ENCODE measurements at places on chromosomes 13 and 19. TPM values are rescaled to one million over a fixed set of nuclear protein-coding genes. Genes with fewer than 3 reads are reported as not detected.
A peak's percentile ranks its signal among the peaks of the same experiment; 100 is the strongest.

- DNase-seq = no peak
- H3K4me1 ChIP-seq = no peaks in the 10 kb centered on the region
- H3K4me3 ChIP-seq = no peak overlapping the region
- H3K36me3 ChIP-seq = no peaks in the 10 kb centered on the region
- no peaks in the 10 kb centered on the region for H3K27me3 ChIP-seq
- no peak overlapping the region for H3K27ac ChIP-seq
Observed at GRCh38 chr19:34692549-34692948, 15.1 kb downstream of the ZNF302 start.

DNA sequence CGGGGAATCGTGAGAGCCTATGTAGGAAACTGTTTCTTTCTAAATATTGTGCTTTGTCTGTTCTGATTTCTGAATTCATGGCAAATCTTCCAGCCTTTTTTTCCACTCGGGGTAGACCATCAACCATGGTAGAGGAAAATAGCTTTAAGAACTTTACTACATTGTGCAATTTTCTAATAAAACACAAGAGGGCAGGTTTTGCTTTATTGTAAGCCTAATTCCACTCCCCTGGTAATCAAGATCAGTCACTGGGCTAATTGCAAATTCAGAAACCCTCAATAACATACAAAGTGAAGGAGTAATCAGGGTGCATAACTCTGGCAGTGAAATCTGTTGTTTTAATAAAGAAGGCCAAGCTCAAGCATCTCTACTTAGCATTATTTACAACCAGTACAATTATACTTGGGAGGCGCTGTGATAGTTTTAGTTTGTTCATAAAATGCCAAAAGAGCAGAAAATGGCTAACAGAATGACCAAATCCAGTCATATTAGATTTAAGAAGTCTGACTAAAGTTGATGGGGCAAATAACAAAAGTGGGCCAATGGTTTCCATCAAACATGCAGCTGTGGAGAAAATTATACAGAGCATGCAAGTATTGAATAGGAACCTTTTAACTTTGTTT is 43.8 kb downstream of the DCT start:
- no peak for DNase-seq
- no peak overlapping the region for H3K27ac ChIP-seq
- H3K36me3 ChIP-seq = no peaks in the 10 kb centered on the region
- no peaks in the 10 kb centered on the region for H3K4me1 ChIP-seq
- no peaks in the 10 kb centered on the region for H3K27me3 ChIP-seq

- peak; percentile 62 for DNase-seq
- H3K4me1 ChIP-seq = peaks cover 68% of the 10 kb centered on the region
- H3K36me3 ChIP-seq = no peaks in the 10 kb centered on the region
- H3K4me3 ChIP-seq = peak overlapping the region; percentile 43
Observed at GRCh38 chr13:98563071-98563470, 13.8 kb downstream of the STK24 start.

DNA sequence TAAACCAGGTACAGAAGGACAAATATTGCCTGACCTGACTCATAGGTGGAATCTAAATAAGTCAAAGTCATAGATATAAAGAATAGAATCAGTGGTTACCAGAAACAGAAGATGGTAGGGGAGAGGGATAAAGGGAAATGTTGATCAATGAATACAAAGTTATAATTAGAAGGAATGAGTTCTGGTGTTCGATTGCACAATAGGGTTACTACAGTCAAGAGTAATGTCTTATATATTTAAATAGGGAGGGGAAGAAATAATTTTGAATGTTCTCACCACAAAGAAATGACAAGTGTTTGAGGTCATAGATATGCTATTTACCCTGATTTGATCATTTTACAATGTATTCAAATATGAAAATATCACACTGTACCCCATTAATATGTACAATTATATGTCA is 1541.2 kb downstream of the SLITRK1 start:
- no peak for DNase-seq
- no peaks in the 10 kb centered on the region for H3K27me3 ChIP-seq
- no peak overlapping the region for H3K27ac ChIP-seq
- H3K4me3 ChIP-seq = no peak overlapping the region

DNA sequence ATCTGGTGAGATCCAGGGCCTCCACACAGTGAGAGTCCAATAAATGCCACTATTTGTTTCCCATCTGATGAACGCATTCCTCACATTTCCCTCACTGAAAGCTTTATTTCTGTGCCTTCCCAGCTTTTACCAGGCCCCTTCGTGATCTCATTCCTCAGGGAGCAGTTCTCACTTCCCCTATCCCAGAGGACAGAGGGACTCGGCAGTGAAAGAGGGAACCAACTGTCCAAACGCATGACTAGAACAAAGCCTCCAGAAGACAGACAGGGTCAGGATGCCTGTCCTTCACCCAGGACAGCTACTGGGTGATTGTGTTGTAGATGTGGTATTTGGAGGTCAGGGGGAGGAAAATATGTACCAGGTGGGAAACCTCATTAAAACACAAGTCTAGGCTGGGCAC is 2.0 kb upstream of the ZBTB45 start:
- H3K4me3 ChIP-seq = no peak overlapping the region
- DNase-seq = no peak
- H3K27ac ChIP-seq = no peak overlapping the region
- H3K4me1 ChIP-seq = peaks cover 20% of the 10 kb centered on the region
- no peaks in the 10 kb centered on the region for H3K36me3 ChIP-seq
- no peaks in the 10 kb centered on the region for H3K27me3 ChIP-seq

DNA sequence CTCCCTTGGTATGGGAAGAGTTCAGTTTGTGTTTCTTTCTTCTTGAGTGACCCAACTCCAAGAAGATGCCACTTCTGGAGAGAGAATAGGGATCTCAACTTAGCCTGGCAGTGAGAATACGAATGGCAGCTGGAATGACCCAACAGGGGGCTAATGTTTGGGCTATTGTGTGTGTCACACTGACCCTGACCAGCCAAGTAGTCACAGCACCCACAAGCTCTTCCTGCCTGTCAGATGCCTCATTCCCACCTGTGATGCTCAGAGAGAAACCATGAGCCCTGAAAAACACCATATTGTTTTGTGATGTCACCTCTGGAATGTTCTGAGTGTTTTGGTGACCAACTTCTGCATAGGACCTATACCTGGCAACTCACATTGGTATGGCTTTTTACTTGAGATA is at the start of gene CBY2:
Gene CBY2, plus strand, starts transcription at position 233 of the 400 bp plus-strand sequence. Its CDS starts 71 bp downstream, at position 304.
- no peak within 1 kb of the TSS for H3K4me3 ChIP-seq
- H3K36me3 ChIP-seq = no peaks in the 10 kb centered on the region
- no peaks in the 10 kb centered on the region for H3K27me3 ChIP-seq
- DNase-seq = no peak
- H3K4me1 ChIP-seq = no peaks in the 10 kb centered on the region
- no peak within 1 kb of the TSS for H3K27ac ChIP-seq

GRCh38 chr13:106599875-106600797 is 32.2 kb upstream of the ARGLU1 start:
- no peak overlapping the region for H3K27ac ChIP-seq
- H3K4me3 ChIP-seq = no peak overlapping the region
- no peaks in the 10 kb centered on the region for H3K4me1 ChIP-seq
- H3K27me3 ChIP-seq = no peaks in the 10 kb centered on the region
- no peaks in the 10 kb centered on the region for H3K36me3 ChIP-seq

DNA sequence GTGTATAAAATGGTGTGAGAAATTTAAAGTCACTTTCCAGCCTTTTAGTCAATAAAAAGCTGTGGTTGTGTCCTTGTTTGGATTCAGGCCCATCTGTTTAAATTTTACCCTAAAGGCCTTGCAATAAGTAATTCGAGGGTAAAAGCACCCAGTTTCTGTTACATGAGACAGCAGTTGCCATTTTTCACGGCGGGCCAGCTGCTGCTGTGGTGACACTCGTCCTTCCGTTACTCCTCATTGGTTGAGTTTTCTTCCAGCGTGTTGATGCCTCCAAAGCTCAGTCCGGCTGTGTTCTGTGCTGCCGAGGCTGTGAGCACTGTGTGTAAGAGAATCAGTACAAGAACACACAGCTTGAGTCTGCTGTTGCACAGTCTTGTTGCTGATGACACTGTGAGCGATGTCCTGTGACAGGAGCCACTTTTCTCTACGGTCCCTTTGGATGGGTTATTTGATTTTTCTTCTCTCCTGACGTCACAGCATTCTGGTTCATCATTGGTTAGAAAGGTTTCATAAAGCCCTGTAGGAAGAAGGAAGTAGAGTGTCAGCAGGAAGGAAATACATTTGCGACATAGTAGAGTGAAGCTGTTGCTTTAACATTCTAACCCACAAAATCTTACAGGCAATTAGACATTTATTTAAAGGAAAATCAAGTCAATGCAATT is 602.5 kb upstream of the ARGLU1 start:
- no peaks in the 10 kb centered on the region for H3K36me3 ChIP-seq
- no peak for DNase-seq
- H3K4me1 ChIP-seq = no peaks in the 10 kb centered on the region
- H3K27ac ChIP-seq = no peak overlapping the region

GRCh38 chr19:4521170-4521887 is 3.0 kb upstream of the PLIN4 start:
- no peaks in the 10 kb centered on the region for H3K4me1 ChIP-seq
- DNase-seq = no peak
- H3K27ac ChIP-seq = no peak overlapping the region
- no peaks in the 10 kb centered on the region for H3K36me3 ChIP-seq
- H3K27me3 ChIP-seq = no peaks in the 10 kb centered on the region

GRCh38 chr19:41882568-41883462 is at the start of gene ARHGEF1:
Gene ARHGEF1 (plus strand): TSS chr19:41883184. CDS start chr19:41888083, 4,899 bp downstream.
- peak within 1 kb of the TSS; percentile 90 for H3K27ac ChIP-seq
- DNase-seq = peak; percentile 74
- peaks cover 62% of the 10 kb centered on the region for H3K4me1 ChIP-seq

DNA sequence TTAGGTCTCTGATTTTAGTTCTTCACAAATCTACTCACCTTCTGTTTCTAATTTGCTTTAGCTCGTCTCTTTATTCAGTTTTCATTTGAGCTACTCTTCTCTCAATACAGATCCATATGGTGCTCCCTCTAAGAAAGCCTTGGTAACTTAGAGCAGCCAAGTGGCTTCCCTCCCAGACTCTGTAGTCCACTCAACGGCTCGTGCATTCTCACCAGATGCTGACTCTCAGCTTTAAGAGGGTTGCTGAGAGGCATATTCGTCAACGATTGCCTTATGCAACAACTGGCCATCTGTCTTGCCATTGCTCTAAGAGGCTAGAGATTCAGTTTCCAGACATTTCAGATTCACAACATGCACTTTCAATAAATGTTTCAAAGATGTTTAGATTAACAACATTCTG is 785.8 kb upstream of the SLC10A2 start:
- H3K27me3 ChIP-seq = no peaks in the 10 kb centered on the region
- no peak for DNase-seq
- no peaks in the 10 kb centered on the region for H3K36me3 ChIP-seq

DNA sequence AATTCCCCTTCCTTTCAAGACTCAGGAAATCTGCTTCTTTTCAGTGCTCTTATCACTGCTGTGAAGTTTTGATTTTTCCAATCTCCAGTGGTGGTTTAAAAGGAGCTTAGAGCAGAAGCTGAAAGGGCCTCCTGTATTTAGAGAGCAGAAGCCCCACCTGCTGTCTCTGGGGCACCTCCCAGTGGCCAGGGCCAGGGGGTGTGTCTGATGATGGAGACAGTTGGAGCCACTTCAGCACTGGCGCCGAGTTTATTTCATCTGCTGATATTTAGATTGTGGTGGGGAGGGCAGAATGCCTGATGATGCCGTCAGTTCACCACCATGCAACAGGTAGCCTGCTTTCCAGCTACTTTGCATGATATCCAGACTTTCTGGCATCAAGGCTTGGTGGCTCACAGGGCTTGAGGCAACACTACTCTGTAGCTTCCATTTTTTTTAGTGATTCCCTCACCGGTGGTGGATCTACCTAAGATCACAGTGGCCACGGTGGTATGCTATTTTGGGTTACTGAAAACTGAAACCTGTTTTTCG is 371.9 kb downstream of the KCNRG start:
- no peaks in the 10 kb centered on the region for H3K36me3 ChIP-seq
- DNase-seq = peak; percentile 16
- H3K27me3 ChIP-seq = no peaks in the 10 kb centered on the region
- no peak overlapping the region for H3K27ac ChIP-seq

- no peak for DNase-seq
- H3K27ac ChIP-seq = no peak overlapping the region
- no peak overlapping the region for H3K4me3 ChIP-seq
Observed at GRCh38 chr13:42735010-42735409, 46.4 kb upstream of the FAM216B start.

- no peak for DNase-seq
- no peak overlapping the region for H3K4me3 ChIP-seq
- no peak overlapping the region for H3K27ac ChIP-seq
- H3K27me3 ChIP-seq = no peaks in the 10 kb centered on the region
Observed at GRCh38 chr13:22926748-22927400, 253.9 kb upstream of the SGCG start.

DNA sequence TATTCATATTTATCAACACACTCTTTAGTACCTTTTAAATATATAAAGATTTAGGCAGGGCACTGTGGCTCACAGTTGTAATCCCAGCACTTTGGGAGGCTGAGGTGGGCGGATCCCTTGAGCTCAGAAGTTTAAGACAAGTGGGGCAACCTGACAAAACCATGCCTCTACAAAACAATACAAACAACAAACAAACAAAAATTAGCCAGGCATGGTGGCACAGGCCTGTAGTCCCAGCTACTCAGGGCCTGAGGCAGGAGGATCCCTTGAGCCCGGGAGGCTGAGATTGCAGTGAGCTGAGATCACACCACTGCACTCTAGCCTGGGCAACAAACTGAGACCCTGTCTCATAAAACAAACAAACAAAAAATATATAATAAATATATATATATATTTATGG is 1748.3 kb upstream of the PCDH20 start:
- H3K27ac ChIP-seq = no peak overlapping the region
- H3K4me3 ChIP-seq = no peak overlapping the region
- H3K4me1 ChIP-seq = no peaks in the 10 kb centered on the region
- no peaks in the 10 kb centered on the region for H3K27me3 ChIP-seq
- DNase-seq = no peak
- no peaks in the 10 kb centered on the region for H3K36me3 ChIP-seq

Gene SIAH3
- total RNA-seq = 0.20 TPM

Gene ZNF442
- 2.2 TPM for total RNA-seq

Gene ZNF132
- total RNA-seq = 5.2 TPM

Gene ZNF432
- 13.4 TPM for total RNA-seq

Gene PCP2
- total RNA-seq = 0.48 TPM

Gene ZNF534
- total RNA-seq = not detected

Gene CYP4F22
- 0.79 TPM for total RNA-seq

Gene KLK11
- total RNA-seq = not detected
